ENCODE measurements at places on chromosomes 11 and 22.

DNA sequence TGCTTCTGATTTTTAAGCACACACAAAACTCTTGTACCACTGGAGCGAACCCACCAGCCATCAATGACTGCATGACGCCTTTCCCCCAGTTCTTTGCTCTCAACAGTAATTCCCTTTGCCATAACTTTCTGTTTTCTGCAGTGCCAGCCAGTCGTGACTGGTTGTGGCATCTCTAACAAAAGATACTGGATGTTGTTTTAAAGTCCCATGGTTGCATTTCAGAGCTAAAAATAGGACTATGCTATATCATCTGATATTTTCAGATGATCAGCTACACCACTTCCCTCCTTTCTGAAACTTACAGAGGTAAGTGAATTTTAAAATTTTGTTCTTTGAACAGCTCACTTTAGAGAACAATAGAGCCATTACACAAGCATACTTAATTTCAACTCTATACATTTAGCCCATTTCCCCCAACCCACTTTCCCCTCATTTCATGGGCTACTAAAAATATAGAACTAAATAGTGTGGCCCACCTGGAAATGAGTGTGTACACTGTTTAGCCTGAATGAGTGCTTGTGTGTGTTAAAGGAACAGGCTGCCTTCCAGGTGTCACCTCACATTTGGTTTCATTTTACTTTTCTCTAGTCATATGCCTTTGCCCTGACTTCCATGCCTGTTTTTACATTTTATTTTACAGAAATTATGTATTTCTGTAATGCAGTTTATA is 136.9 kb upstream of the ZC3H12C start:
- DNase-seq = no peak

GRCh38 chr11:110859240-110859840 is 147.1 kb upstream of the ARHGAP20 start:
- no peak for DNase-seq

GRCh38 chr11:37946155-37946766 is 1348.2 kb upstream of the RAG2 start:
- DNase-seq = peak; percentile 40

- DNase-seq = no peak
These were observed 387.8 kb downstream of the SOX6 start for GRCh38 chr11:15968461-15969130.

GRCh38 chr11:125075900-125076317 is 12.8 kb downstream of the SLC37A2 start:
- no peak for DNase-seq

GRCh38 chr11:104033134-104033533 is 3.3 kb upstream of the DDI1 start:
- DNase-seq = no peak

DNA sequence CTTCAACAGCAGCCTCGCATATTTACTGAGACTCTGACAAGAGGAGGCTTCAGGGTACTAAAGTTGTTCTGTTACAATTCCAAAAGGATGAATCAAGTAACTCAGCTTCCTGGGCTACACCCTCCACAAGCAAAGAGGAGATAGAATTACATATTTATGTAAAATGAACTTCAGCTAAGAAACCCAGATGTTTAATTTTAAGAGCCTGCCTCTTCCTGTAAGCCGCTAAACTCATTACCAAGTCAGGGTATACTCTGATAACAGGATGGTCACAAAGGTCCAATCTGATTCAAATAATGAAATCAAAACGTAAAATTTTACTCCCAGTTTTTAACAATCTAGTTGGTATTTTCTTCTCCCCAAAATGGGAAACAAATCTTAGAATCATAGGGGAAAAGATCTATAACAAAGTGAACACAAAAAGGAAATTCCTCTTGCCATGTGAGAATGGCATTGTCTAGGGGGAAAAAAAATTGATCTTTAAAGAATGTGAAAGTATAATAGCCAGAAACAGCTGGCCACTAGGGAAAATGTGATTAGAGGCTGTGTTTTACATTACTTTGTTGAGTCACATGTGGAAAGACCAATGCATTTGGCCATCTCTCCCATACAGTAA is 30.9 kb downstream of the CHEK2 start:
- no peak for DNase-seq

GRCh38 chr11:9037046-9037780 is 33.4 kb upstream of the NRIP3 start:
- no peak for DNase-seq

DNA sequence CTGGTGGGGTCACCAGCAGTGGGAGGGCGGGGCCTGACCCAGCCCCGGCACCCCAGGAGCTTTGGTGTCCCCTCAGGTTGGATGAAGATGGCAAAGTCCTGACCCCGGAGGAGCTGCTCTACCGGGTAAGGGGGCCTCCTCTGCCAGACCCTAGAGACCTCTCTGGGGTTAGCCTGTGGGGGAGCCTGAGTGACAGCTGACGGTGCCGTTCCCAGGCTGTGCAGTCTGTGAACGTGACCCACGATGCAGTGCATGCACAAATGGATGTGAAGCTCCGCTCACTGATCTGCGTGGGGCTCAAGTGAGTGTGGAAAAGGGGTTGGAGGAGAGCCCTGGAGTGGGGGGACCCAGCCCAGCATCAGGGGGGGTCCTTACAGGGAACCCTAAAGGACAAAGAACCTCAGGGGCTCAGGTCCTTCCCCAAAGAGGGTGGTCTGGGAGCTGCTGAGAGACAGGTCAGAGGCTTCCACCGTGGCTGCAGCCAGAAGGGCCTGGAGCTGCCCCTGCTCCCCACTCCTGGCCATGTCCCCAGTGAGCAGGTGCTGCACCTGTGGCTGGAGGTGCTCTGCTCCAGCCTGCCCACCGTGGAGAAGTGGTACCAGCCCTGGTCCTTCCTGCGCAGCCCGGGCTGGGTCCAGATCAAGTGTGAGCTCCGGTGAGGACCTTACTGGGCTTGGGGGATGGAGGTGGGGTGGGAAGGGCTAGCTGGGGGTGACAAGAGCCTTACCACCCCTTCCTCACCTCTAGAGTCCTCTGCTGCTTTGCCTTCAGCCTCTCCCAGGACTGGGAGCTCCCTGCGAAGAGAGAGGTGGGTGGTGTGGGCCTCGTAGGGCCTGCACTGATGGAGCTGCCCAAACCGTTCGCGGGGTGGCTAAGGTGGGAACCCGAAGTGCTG is 38.6 kb downstream of the SGSM3 start:
- no peak for DNase-seq

DNA sequence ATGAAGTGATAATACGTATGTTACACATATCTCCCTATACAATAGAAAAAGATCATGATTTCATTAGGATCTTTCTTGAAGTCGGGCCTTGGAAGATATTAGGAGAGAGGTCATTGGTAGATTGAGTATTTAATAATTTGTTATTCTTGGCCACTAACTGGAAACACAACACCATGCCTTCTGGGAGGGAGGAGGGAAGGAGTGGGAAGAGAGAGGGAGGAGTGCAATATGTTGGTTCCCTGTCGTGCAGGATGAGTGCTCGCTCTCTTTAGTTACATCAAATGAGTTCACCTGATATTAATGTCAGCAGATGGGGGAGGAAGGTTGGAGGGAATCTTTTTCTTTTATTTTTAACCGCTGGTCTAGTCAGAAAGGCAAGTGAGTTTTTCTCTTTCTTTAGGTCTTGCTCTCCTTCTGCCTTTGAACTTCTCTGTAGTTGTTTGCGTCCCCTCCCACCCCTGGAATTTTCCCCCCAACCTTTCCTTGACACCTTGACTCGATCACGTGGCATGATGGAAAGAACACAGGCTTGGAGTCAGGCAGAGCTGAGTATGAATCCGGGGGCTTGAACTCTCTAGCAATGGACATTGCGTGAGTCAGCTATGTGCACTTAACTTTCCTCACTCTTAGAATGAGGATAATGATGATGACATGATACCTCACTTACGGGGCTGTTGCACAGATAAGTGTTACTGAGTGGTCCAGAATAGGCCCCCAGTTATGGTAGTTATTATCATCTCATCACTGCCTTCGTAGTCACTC is 6.2 kb downstream of the ADAMTS15 start:
- no peak for DNase-seq

DNA sequence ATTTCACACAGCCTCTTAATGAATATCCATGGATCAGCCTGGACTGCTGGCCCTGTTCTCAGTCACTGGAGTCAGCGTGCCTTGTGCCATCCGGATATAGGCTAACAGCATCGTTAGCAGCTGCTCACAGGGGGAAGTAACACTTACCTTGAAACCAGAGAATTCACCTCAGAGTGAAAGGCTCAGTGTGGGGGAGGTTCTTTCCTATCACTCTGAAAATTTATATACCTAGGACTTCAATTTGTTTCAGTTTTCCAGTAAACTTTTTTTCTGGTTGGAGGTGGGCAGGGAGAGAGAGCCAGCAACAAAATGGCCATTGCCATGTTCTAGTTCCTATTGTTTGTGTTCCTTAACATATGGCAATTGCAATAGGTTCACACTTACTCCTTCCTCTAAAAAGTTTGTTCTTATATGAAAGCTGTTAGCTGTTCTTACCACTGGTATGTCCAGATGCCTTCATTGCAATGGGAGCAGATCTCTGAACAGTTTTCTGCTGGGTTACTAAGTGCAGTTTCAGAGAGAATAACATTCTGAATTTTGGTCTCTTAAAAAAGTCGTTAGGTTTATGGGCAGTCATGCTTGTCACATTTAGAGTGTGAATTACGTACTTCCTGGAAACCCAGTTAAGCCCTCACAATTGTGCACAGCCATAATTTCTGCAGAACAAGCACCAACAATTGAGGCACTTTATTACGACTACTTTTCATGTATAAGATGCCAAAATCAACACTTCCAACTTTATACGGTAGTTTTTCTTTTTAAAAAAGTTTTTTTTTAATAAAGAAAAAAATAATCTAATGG is 247.6 kb downstream of the CADM1 start:
- DNase-seq = peak; percentile 33

DNA sequence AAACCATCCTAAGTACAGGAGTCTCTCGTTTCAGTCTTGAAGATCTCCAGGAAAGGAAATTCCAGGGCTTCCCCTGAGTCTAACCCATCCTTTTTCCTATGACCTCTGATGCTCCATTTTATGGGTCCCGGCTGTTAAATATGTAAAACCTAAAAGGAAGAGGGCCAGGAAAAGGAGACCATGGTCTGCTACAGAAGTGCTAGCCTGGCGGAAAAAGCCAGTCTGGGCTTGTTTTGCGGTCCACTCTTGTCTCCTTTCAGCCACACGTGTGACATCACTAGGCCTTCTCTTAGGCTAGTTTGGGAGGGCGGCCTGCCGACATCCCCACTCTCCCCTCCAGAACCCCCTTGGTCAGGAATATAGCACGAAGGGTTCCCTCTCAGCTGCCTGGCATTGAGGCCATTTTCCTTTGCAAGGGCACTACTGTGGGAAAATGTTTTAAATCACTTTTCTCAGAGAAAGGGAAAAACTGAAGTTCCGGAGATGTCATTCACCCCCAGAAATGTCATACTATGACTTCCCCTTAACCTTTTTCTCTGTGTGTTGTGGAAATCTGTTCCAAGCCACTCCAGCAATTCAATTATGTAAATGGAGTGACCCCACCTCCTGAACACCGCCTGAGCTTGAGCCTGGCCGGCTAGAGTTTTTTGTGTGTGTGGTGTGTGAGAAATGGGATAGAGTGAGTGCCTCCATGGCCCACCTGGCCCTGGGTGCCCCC is 86.9 kb downstream of the UBASH3B start:
- no peak for DNase-seq

DNA sequence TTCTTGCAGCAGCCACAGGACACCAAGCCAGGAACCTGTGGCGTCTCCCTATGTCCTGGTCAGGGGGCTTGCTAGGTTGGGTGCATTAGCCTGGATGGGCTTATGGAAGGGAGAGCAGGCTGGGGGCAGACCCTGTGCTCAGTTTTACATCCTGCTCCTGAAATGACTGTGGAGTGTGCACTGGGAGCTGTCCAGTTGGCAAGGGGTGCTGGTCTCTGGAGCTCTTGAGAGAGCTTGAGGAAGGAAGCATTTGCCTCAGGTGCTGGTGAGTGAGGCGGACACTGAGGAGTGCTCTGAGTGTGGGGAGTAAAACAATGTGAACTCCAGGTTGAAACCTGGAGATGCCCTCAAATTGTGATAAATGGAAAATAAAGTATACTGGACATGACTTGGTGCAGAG is 3.4 kb downstream of the SCGB1D4 start:
- DNase-seq = peak; percentile 29

- peak; percentile 9 for DNase-seq
These were observed 52.2 kb downstream of the C22orf42 start for GRCh38 chr22:32106930-32107329.

GRCh38 chr11:67118181-67118766 is 789 bp upstream of the KDM2A start:
- no peak for DNase-seq

All from lung (tissue), 17 donors.